ENCODE measurements at places on chromosomes 12 and 14.

DNA sequence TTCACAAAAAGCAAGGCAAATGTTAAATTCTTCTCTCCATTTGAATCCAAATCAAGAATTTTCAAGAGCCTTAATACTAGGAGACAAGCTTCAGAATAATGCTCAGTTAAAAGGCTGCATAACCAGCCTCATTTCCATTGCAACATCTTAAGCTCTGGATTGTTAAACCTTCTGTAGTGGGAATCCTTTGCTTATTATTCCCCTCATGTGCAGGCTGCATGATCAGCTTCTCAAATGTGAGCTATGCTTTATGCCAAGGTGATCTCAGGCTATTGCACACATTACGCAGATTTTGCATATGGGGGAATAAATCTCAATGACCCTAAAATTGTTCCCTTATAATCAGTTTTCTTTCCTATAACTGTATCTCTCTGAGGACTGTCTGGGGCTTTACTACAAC lies 71.7 kb upstream of the CCDC196 start:
- DNase-seq: no peak

GRCh38 chr12:116620492-116621191 lies 61.5 kb downstream of the MAP1LC3B2 start:
- no peak for DNase-seq

- DNase-seq: no peak
These were observed 124.8 kb upstream of the MAP1LC3B2 start for GRCh38 chr12:116434155-116435011.

DNA sequence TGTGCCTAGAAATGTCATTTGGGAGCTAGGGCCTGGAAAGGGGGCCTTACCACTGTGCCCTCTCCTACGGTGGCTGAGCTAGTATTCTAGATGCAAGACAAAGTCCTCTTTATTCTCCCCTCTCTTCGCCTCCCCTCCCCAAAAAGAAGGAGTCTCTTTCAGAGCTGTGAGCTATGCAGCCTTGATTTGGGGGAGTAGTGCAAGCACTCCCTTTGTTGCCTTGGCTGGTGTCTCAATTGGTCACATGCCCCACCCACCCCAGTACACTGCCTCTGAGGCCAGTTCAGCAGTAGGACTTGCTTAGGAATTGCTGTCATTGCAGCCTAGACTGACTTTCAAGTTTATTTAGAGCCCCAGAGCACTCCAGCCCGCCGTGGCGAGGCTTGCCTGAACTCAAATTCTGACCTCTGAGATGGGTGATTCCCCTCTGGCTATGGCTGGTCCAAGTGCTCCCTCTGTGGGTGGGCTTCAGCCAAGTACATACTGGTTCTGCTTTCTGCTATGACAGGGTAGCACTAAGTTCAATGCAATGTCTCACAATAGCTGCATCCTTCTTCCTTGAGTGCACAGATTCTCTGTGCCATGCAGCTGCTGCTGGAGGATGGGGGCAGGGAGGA lies 37.0 kb upstream of the FBXO33 start:
- DNase-seq: peak; percentile 0

GRCh38 chr12:107992870-107993451 lies 136.1 kb upstream of the WSCD2 start:
- no peak for DNase-seq
